ENCODE measurements at places on chromosomes 4 and X.

DNA sequence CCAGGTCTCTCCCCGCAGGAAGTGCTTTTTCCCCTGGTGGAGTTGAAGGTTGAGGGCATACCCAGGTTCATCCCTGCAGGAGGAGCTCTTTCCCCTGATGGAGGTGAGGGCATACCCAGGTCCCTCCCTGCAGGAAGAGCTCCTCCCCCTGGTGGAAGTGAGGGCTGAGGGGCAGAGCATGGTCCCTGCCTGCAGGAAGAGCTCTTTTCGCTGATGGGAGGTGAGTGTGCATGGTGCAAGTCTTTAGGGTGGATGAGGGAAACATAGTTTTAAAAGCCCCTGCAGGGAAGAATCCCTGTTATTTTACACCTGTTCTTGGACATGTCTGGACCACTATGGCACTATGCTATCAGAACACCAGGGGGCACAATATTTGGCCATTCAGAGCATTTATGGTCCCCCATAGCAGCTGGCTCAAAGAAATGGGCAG is 43.7 kb upstream of the PUDP start:
- no peak for DNase-seq

- no peak for DNase-seq
These were observed 1993.8 kb downstream of the ARAP2 start for GRCh38 chr4:34250562-34250961.

- no peak for DNase-seq
These were observed 190.2 kb downstream of the DCLK2 start for GRCh38 chr4:150268444-150268843.

GRCh38 chr4:87620086-87620485 is 11.8 kb downstream of the DSPP start:
- no peak for DNase-seq

DNA sequence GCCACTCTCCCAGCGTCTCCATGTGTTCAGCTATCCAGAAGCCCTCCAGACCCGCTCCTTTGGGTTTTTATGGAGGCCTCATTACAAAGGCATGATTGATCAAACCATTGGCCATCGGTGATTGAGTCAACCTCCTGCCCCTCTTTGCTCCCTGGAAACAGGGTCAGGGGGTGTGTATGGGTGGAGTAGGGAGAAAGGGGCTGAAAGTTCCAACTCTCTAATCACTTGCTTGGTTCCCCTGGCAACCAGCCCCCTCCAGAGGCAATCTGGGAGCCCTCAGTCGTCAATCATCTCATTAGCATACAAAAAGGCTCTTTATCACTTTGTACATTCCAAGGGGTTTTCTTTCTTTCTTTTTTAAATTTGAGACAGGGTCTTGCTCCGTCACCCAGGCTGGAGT is 2.3 kb downstream of the TRIM2 start:
- DNase-seq, result no peak

DNA sequence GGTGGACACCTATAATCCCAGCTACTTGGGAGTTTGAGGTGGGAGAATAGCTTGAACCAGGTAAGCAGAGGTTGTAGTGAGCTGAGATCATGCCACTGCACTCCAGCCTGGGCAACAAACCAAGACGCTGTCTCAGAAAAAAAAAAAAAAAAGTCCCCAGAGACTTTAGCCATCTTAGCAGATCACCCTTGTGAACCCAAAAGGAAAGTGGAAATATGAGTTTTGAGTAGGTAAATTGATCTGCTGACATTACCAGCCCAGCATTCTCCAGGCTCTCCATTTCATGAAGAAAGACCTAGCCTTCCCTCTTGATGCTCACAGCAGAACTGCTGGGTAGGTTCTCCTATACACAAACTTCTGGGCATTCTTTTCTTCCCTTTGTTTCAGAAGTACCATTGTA is 24.5 kb upstream of the HNRNPD start:
- no peak for DNase-seq

DNA sequence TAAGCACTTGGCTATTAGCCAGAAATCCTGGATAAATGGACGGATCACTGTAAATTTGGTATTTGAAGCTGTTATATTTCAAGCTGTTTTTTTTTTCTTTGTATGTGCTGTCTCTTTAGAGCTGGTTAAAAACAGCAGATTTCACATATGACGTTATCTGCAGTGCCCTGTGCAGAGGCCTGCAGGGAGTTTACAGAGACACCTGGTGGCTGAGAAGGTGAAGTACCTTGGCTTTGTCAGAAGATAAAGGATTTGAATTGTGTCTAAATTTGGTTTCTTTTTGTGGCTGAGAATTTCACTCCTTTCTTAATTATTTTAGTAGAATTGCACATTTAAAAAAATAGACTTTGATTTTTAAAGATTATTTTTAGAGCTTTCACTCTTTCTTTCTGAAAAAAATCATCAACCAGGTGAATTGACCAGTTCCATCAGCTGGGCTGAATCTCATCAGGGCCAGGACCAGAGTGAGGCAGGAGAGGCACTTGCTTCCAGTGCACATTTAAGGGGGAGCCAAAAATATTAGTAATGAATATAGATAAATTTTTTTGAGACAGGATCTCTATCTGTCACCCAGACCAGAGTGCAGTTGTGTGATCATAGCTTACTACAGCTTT is 9.6 kb upstream of the CHRNA9 start:
- no peak for DNase-seq

DNA sequence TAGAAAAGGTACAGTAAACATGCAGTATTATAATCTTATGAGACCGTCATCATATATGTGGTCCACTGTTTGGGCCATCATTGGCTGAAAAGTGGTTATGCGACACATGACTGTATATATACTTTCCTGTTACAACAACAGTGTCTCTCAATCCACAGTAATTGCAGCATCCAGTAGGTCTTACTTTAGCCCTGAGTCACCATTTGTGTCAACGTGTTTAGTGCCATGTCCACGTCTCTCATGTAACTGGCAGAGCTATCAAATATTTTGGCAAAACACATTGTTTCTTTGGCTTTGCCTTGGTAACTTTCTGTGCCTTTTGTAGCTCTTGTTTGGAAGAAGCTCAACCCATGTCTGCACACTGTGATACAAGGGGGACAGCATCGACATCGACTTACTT is 73.8 kb downstream of the CD38 start:
- no peak for DNase-seq
